ENCODE measurements at places on chromosomes 6 and 20.
A peak's percentile ranks its signal among the peaks of the same experiment; 100 is the strongest.

DNA sequence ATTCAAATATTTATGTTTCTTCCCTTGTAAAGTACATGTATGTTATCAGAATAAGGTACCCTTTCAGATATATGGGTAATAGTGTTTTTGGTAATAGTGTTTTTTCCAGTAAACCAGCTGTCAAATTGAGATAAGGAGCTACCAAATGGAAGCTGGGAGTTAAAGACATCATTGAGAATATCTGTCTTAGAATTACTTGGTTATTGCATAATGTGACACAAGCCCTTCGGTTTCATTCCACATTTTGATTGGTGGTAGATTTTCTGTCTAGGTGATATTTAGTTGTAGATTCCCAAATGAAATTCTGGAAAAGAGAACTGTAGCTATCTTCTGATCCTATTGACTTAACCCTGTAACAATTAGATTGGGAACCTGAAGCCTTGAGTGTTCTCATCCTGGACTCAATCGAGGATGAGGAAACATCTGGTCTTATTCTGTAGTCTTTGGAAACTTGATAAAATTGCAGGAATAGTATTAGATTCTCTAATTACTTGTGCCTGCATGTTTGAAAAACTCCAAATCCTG is 75.1 kb upstream of the SYNJ2 start:
- no peak for ATAC-seq

DNA sequence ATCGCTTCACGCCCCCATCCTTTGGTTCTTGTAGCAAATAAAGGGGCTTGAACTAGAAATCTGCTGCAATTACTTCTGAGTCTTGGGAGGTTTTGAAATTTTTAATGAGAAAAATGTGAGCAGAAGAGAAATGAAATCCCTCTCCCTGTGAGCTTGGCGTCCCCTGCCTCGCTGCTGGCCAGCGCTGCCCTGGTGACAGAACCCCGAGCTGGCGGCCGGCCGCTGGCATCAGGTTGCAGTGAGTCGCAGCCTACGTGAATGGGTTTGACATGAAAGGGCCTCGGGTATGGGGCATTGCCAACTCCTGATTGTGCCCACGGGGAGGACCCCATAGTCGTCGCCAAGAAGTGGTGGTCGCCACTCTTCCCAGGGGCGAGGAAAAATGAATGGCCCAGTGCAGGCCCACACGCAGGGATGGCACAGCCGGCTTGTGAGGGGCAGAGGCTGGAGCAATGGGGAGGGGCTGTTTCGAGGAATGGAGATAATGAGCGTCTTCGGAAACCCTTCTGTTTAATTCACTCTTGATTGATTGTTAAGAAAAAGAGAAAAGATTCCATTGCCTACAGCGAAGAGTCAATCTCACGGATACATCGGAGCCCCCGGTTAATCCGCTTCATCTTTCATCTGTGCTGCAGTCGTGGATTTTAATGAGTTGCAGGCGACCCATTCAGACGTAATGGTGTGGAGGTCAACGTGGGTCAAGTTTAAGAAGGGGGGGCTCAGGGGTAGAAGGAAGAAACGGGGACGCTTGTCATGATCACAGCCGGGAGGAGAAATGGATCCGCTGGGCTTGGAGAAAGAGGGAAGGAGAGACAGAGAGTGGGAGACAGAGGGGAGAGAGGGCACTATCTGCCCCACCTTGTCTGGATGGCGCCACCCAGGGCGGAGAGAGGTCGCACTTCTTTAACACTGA is 380.1 kb downstream of the THBS2 start:
- no peak for ATAC-seq

- peak; percentile 66 for ATAC-seq
Observed at GRCh38 chr6:491233-491632, 99.7 kb downstream of the IRF4 start.

DNA sequence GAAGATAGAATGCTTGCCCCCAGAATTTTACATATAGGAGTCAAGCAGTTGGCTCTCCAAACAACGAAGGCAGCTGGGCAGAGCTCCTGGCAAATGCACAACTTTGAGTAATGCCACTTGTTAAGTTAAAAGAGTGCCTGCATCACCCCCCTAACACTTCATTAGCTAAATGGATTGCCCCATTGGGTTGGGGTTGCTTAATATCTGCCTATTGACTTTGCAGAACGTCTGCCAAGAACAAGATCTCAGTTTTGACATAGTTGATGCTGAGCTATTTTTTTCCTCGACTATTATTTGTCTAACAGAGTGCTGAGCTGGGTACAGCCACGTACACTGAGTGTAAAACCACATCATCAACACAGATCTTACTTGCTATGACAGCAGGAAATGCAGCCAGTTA is 12.1 kb downstream of the ANKRD60 start:
- no peak for ATAC-seq

GRCh38 chr6:132072831-132073230 is 121.7 kb upstream of the CCN2 start:
- no peak for ATAC-seq

DNA sequence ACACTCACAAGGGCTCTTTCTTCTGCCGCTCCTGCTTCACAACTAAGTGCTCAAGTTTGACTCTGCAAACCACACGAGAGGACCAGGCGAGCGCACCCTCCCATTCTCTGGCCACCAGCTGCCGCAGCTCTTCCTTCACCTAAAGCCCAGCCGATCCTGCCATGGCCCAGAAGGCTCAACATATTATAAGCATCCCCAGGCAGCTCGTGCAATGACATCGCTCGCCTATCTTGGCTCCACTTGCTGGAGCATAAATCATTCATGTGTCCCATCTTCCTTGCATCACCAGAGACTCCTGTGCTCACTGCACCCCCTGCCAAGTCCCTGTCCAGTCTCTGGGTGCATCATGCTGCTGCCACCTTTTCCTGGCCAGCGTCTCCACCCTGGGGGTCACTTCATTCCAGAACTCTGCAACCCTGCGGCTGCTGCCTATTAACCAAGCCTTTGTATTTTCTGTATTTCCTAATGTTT is 59.0 kb downstream of the PSMG4 start:
- ATAC-seq, result peak; percentile 5

DNA sequence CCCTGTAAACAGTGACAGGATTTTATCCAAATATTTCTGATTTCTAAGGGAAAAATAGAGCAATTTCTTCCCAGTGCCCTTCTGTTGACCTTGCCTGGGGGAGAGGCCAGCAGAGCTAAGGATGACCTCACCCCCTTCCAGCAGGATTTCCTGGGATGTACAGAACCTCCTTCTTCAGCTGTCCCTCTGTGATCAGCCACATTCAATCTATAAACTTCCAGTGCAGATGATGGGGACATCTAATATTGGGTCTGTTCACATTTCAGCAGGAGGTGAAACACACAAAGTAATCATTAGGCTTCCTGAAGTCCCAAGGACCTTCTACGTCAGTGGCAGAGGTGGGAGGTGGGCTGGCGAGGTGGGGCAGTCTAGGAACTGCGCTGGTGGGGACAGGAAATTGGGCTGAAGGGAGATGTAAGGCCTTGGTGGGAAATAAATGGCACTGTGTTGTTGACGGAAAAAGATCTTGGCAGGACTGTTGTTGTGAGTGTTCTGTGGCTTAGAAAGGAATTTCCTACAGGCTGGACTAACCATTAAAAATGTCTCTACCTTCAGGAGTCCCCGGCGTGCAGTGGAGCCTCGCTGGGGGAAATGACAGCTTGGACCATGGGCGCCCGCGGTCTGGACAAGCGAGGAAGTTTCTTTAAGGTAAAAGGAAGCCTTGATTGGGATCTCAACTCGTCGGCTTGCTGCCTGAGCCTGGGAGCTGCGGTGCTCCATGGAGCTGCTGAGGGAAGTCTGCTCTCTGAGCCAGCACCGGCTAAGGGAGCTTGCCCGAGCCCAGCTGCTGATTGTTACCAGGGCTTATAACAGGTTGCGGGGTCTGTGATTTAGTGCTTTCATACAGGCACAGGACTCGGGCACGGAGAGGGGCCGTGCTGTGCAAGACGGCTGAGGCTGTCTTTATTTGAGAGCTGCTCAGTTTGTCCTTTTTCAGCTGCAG is 127.9 kb upstream of the NAA20 start:
- ATAC-seq, result no peak

GRCh38 chr20:8251201-8251575 is 119.1 kb downstream of the PLCB1 start:
- ATAC-seq, result no peak

- ATAC-seq, result no peak
Observed at GRCh38 chr6:130515306-130515705, 149.5 kb downstream of the TMEM200A start.

- ATAC-seq, result no peak
Observed at GRCh38 chr6:122787721-122788120, 1.3 kb upstream of the SMPDL3A start.

- peak; percentile 65 for ATAC-seq
Observed at GRCh38 chr20:4661191-4661590, 60.5 kb upstream of the PRND start.

GRCh38 chr20:11917663-11918062 is at the start of gene BTBD3:
Gene BTBD3 (plus strand): TSS chr20:11917893. CDS start chr20:11918276, 383 bp downstream.
- ATAC-seq, result no peak

DNA sequence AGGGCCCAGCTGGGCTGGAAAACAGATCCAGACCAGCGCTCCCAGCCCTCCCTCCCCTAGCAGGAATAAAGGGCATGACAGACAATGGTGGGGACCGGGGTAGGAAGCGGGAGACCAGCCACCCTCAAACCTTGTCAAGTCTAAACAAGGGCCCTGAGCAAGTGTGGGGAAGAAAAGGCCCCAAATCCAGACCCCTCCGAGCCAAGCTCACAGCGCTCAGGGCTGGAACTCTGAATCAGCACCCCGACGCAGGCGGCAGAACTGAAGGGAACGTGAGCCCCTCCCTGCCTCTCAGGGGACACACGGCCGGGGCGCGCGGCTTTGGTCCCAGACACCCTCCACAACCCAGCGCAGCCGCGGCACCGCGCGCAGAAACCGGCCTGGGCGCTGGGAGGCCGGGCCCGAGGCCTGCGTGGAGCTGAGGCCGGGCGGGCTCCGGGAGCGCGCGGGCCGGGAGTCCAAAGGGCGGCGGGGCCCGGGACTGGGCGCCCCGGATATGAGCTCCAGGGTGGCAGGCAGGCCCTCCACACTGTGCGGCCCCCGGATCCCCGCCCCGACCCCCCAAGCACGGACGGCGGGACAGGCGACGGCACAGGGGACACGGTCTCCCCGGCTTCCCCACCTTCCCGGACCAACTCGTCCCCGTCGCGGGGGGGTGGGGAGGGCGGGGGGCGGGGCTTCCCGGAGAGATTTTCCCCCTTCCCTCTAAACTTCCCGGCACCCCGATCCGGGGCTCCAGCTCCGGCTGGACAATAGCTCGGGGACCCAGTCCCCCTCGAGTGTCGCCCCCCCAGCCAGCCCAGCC is 641 bp downstream of the TEAD3 start:
- no peak for ATAC-seq

GRCh38 chr6:29490055-29490454 is 2.3 kb upstream of the MAS1L start:
- no peak for ATAC-seq

GRCh38 chr6:12533586-12533985 is 183.0 kb upstream of the PHACTR1 start:
- ATAC-seq, result no peak

DNA sequence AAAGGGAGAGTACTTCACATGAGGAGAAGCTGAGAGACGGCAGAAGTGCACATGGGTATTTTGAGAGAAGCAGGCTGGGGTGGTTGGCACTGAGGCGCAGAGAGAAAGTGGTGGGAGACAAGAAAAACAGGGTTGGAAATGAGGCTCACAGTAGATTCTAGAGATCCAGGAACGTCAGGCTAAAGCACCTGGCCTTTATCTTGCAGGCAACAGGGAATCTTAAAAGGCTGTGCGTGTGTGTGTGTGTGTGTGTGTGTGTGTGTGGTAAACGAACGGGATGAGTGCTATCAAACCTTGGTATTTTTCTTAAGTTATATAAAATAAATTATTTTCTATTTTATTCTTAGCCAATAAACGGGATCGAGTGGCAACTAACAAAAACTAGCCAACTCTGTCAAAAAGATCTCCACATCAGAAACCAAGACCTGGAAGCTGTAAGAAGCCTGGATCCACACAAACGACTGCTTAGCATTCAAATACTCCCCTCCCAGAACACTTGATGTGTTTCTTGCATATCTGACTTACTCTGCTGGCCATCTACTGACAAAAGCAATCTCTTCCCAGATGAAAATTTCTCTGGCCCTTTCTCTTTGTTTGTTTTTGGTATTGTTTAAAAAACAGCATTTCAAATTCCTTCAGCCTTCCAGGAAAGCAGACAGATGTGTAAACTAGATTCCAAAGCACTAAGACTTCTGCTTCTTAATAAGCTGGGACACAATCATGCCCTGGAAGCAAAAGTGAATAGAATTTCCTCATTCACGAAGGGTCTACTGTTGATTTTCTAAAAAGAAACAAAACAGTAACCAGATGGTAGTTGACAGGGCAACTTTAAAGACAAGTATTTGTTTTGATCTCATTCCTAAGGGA is 44.8 kb upstream of the FABP7 start:
- ATAC-seq, result no peak

- ATAC-seq, result no peak
Observed at GRCh38 chr20:23629017-23629541, 8.7 kb downstream of the CST3 start.

DNA sequence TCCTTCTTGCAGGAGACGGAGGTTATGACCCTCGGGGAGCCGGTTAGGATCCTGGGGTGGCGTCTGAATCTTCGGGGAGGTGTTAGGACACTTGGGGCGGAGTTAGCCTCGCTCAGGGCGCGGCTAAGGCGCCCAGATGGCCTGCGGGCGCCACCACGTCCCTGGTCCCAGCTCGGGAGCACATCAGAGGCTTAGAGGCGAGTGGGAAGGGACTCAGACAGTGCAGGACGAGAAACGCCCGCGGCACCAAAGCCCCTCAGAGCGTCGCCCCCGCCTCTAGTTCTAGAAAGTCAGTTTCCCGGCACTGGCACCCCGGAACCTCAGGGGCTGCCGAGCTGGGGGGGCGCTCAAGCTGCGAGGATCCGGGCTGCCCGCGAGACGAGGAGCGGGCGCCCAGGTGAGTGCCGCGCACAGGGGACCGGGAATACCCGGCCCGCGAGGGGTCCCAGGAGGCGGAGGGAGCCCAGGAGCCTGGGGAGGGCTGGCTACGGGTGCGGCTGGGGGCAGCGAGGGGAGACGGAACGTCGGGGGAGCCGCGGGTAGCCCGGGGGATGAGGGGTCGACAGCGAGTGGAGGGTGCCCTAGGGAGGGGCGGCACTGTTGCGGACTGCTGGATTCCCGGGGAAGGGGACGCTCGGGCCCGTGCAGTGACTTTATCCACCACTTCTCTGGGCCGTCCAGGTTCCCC is at the start of gene HCK:
Gene HCK (plus strand): TSS at position 153 of the 688 bp plus-strand sequence.
- ATAC-seq, result peak; percentile 42

GRCh38 chr6:40437631-40438030 is 149.5 kb downstream of the LRFN2 start:
- ATAC-seq, result no peak

DNA sequence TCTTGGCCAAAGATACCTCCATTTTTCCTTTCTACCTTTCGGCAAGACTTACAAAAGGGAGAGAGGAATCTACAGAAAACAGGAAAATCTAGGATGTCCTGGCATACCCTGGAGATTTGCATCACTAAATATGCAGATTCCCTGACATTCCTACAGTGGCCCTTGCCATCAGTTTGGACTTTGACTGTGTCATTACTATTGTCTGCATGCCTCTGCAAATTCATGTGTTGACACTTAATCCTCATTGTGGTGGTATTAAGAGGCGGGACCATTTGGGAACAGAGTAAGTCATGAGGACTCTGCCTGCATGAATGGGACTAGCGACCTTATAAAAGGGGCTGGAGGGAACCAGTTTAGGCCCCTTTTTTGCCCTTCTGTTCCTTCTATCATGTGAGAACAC is 50.5 kb upstream of the DTNBP1 start:
- ATAC-seq, result no peak
